ENCODE measurements at places on chromosomes 12 and 14.
A peak's percentile ranks its signal among the peaks of the same experiment; 100 is the strongest.

GRCh38 chr12:3041558-3042164 lies 35.5 kb upstream of the TSPAN9 start:
- DNase-seq: peak; percentile 12

DNA sequence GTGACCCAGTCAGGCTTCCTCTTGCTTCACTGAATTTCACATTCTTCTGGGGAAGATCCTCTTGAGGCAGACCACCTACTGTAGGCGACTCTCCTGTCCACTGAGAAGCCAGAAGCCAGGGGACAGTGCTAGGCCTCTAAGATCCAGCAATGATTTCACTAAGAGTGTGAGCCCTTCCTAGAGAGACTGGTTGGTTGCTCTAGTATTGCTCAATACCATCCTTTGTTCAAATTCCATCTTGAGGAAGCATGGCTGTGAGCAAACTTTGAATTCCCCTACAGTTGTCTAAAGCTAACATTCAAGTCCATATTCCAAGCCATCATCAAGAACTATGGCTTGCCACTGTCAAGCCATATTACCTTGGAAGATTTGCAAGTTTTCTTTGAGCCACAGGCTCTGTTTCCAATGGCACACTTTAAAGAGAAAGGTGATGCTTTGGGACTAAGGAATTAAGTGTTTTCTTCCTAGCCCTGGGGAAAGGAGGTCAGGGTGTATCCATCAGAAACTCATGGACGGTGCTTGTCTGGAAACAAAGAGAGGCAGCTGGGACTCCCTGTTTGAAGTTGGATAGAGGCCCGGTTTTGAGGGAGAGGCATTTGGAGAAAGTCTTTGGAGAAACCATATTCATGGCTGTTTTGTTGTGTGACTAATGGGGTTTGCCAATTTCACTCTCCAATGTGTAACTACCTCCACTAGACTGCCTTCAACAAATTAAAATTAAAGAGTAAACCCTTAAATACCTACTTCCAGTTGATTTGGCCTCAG lies 1217.9 kb downstream of the VRK1 start:
- DNase-seq: no peak

GRCh38 chr12:1502379-1502720 lies 92.0 kb downstream of the FBXL14 start:
- DNase-seq: no peak

- DNase-seq: no peak
Measured at GRCh38 chr14:97354119-97354722, 557.0 kb downstream of the VRK1 start.

- DNase-seq: peak; percentile 26
Measured at GRCh38 chr12:39990122-39991101, 115.5 kb downstream of the SLC2A13 start.

GRCh38 chr12:4569261-4569660 lies 7.3 kb downstream of the DYRK4 start:
- no peak for DNase-seq

DNA sequence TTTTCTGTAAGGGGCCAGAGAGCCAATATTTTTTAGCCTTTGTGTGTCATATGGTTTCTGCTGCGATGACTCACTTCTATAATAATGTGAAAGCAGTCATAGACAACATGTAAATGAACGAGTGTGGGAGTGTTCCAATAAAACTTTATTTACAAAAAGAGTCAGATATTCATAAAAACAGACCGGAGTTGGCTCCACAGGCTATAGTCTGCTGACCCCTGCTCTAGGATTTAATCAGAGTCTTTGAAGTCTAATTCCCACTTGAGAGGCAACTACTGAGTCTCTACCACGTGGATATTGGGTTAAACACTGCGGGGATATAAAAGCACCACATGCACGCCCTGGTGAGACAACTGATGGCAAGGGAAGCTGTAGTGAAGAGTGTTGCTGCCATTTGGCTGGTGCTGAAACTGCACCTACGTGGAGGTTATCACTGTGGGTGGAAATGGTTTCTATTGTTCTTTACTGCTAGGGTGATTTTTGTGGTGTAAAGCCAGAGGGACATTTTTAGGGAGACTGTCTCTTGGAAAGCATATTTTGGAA lies 3.6 kb upstream of the NINJ2 start:
- no peak for DNase-seq

GRCh38 chr12:6534945-6535696 lies 804 bp downstream of the GAPDH start:
- peak; percentile 65 for DNase-seq

- DNase-seq: no peak
Measured at GRCh38 chr12:108678104-108678730, 44.5 kb upstream of the SELPLG start.

DNA sequence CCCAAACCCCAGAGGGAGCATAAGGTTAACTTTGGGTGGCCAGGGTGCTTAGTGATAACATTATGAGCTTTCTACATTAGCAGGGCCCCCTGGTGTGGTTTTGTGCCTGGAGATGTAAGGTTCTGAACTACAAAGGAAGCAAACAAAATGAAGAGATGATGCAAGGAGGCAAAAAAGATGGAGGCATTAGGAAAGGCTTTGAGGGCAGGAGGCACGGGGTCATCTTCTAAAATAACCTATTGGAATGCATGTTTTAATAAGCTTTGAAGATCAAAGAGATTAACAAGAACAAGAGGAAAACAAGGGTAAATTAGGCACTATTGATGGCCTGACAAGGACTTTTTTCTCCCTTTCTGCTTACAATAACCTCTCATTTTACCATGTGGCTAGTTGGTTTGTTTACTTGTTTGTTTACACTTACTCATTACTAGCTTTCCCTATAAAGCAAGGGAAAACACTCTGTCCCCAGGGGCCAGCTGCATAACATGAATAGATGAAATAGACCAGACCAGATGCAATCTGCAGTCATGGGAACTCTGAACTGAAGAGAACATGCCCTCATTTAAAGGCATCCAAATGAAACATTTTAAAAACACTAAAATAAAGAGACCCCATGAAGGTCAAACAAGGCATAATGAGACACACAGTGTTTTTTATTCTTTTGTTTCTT lies 390.3 kb downstream of the DIO2 start:
- DNase-seq: no peak

All from stimulated activated CD8-positive, alpha-beta memory T cell treated with anti-CD3 and anti-CD28 coated beads, Interleukin-7, amount 100 ng/mL, for 24 hours (primary cell).